ENCODE measurements at places on chromosomes 1 and 21. TPM values are rescaled to one million over a fixed set of nuclear protein-coding genes. Genes with fewer than 3 reads are reported as not detected.
A peak's percentile ranks its signal among the peaks of the same experiment; 100 is the strongest.

Gene OR14K1
- total RNA-seq, result not detected

Gene TDRD5
- total RNA-seq, result not detected

Gene ADGRL4
- 16.2 TPM for total RNA-seq

Gene INKA2
- 15.0 TPM for total RNA-seq

- DNase-seq, result no peak
Measured at GRCh38 chr1:55326496-55327243, 111.5 kb upstream of the USP24 start.

DNA sequence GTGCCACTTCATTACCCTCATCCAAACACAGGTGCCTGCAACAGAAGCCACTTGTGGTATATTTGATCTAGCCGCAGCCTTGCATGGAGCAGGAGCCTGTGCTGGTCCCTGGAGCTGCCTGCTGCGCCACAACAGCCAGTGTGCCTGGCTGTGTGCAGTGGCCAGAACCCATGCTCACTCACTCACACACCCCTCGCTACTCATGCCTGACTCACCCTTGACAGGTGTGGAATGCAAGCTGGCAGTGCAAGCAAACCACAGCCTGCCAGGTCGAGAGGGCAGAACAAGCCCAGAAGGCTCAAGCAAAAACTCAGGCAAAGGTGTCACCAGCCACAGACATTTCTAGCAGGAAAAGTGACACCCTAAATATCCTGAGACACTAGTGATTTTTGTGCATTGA, 1510.9 kb downstream of the KCNT2 start:
- no peak for DNase-seq

DNA sequence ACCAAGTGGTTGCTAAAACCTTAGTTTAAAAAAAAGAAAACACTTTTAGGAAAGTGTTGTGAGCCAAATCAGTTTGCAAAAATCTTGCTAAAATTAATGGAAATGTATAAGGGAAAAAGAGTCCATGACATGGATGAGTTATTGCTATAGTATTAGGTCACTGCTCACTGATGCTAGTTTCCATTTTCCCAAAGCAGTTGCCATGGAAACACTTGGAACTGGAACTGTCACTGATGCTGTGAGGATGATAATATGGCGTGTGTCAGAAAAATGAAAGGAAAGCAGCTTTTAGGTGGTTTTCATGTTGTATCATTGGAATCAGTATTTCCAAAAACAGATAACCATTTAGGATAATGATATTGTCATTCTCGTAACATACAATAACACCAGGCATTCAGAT, 104.4 kb downstream of the PHTF1 start:
- no peak for DNase-seq

DNA sequence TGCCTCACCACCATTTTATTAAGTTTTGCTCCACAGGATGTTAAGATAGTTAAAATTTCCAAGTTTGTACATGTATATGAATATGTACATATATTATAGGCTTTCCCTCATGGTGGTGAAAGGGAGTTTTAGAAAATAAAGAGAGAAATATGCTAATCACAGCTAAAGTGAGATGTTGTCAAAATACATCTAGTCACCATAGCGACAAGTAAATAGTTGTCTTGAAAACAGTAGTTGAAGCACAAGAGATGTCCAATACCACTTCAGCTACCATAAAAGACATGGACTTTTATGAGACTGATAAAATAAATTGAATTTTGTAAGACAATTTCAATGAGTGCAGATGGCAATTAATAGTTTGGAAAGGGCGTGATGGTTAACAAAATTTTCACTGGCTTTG, 1600.0 kb downstream of the BRINP3 start:
- no peak for DNase-seq

DNA sequence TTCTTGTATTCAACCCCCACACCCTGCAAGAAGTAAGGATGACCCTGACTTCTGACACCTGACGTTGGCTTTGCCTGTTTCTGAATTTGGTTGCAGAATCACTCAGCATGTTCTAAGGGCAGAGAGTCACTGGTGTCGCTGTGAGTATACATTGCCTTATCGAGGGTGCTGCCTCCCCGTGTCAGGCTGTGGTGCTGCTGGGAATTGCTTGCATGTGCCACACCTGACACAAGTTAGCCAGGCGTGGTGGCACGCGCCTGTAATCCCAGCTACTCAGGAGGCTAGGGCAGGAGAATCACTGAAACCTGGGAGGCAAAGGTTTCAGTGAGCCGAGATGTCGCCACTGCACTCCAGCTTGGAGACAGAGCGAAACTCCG, 45.9 kb downstream of the WDR4 start:
- DNase-seq, result no peak

- no peak for DNase-seq
Measured at GRCh38 chr1:70978623-70979022, 69.0 kb downstream of the PTGER3 start.

Gene OR6N1
- not detected for total RNA-seq

- no peak for DNase-seq
Measured at GRCh38 chr1:244322791-244323521, 128.8 kb downstream of the ADSS2 start.

DNA sequence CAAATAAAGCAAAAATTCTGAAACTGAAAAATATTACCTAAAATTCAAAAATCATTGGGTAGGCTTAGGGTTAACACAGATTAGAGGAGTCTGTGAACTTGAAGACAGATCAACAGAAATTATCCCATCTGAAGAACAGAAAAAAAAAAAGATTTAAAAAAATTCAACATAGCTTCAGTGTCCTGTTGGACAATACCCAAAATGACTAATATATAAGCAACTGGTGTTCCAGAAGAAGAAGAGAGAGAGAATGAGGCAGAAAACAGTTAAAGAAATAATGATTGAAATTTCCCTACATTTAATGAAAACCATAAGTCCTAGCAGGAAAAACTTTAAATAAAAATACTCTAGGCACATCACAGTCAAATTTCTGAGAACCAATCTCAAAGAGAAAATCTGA, 31.5 kb downstream of the TMCO1 start:
- DNase-seq, result no peak

Gene KLF17
- total RNA-seq, result not detected

DNA sequence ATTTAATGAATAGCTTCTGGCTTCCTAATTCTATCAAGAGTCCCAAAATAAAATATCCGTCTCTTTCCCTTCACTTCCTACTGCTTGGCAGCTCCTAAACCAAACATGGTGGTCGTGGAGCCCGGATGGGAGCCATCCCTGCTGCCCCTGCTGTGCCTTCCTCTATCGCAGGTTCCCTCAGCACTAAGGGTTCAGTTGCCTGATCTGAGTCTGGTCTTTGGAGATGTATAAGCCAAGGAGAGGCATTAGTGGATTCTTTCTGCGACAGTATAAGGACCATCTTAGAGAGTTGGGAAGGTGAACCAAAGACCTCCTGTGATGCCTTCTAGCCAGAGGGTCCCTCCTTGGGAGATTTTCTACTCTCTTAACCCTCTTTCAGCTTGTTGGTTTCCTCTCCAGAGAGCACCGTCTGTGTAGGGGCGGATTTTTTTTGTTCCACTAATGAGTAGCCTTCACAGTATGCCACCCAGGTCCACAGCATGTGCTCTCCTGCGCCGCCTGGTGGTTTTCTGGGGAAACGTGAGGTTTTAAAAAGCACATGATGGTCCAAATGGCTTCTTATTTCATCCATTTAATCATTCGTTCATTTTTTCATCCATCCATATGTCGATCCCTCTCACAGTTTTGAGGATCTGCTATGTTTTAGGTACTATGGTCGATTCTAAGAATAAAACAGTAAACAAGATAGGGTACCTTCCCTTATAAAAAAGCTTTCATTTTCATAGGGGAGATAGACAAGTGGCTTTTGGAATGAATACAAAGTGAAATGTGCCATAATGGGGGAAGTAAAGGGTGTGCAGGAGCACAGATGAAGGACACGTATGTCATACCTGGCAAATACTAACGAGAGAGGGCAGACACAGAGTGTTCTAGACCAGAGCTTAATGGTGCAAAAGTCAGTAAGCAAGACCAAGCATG, 71.0 kb downstream of the NFASC start:
- DNase-seq, result peak; percentile 62

Gene FCER1G
- total RNA-seq, result 9.4 TPM

- DNase-seq, result no peak
Measured at GRCh38 chr1:40840526-40841323, 21.4 kb downstream of the CITED4 start.

DNA sequence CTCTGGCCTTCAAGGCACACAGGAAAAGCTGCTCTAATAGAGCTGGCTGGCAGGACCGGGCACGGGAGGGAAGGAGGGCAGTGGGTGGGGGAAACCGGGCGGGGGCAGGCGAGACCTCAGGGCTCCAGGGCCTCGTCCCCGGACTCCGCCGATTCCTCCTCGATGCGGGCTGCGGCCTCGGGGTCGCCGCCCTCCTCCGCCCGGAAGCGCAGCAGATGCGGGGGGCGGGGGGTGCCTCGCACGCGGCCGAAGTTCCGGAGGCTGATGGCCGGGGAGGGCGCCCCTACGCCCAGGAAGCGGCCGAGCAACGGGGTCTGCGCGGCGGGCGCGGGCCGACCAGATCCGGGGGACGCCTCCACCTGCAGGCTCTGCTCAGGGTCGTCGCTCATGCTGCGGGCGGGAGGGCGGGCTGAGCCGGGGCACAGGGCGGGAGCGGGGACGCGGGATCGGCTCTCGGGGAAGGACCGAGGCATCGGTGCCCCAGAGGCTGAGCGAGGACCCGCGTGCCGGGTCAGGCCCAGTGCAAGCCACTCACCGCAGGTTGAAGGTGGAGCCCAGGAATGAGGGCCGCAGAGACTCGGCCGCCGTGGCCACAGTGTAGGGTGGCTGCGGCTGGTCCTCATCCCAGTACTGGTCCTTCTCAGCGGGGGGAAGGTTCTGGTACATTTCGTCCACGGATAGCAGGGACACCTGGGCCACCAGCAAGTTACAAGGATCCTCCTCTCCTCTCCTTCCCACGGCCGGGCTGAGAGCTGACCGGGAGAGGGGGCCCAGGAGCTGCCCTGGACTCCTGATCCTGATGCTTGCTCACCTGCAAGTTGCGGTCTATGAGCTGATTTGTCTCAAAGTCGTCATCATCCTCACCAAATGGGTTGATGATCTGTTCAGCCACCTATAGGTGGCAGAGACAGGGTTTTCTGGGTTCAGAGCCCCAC, 3.6 kb downstream of the BEST4 start:
- DNase-seq, result no peak

GRCh38 chr21:37043818-37044217, 29.1 kb downstream of the PIGP start:
- DNase-seq, result no peak

- DNase-seq, result peak; percentile 87
Measured at GRCh38 chr21:25934771-25935224, 200.0 kb downstream of the GABPA start.

DNA sequence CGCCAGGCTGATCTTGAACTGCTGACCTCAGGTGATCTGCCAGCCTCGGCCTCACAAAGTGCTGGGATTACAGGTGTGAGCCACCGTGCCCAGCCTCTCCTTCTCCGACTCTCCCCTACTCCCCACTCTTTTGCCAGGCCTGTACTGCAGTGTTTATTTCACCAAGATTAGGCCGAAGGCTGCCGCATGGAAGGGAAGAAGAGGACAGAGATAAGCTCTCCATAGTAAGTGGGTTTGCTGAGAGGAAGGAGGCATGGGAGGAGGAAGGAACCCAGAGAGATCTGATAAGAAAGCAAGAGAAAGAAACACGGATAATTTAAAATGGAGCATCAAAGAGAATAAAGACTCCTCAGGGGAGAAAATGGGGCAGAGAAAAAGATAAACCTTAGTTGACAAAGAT, 8.7 kb downstream of the PTCH2 start:
- DNase-seq, result no peak

GRCh38 chr21:42315296-42315891, at the start of gene TFF3:
Gene TFF3 (minus strand): TSS chr21:42315409. CDS start chr21:42315374, 35 bp downstream.
- DNase-seq, result no peak

Gene XCL1
- total RNA-seq, result 0.28 TPM

Gene PRAMEF18
- not detected for total RNA-seq

- DNase-seq, result no peak
Measured at GRCh38 chr21:28943631-28944030, 49.0 kb downstream of the LTN1 start.

- DNase-seq, result no peak
Measured at GRCh38 chr1:18527921-18528320, 47.2 kb downstream of the KLHDC7A start.

GRCh38 chr1:1612104-1612400, 3.2 kb upstream of the MIB2 start:
- no peak for DNase-seq

DNA sequence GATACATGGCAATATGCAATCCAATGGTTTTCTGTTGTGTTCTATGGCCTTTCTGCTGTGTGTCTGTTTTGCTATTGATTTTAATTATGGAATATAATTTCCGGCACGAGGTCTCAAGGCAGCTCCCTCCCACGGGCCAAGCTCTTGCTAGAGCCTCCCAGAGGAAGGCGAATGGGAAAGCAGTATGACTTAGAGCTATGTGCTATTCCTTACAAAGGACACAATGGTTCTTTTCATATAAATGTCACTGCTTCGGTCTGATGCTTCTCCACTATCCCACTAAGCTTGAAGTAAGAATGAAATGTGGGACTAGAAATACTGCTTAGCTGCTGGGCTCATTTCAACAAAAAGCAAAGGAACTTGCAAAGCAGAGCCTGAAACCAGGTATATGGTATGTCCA, 322.2 kb upstream of the BEND5 start:
- DNase-seq, result no peak

DNA sequence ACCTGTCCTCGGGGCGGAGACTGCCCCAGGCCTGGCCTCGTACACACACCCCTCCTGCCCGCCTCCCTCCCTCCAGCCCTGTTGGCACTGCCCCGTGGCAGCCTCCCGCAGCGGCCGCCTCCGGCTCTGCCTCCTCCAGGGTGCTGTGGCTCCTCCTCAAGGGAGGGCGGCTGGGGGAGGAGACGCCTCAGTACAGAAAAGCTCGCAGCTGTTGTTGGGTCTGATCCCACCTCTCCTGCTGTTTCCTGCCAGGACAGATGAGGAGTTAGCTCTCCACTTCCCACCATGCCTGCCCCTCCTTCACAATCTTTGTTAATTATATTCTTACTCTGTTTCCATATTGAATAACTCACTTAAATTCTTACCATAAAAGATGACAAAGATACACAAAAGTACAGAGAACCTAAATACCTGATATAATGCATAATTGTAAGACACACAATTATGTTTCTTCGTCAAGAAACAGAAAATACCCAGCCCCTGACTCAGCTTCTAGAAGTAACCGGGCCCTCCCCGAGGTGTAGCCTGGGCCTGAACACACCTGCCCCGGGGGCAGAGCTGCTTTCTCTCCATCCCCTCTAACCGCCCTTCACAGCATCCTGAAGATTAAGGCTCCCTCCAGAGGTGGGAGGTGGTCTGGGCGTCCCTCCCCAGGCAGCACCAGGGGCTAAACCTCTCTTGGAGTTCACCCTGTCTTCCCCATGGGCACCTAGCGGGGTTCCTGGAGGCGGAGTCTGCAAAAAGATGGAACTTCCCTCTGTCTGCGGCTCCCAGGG, 30.6 kb upstream of the COL6A1 start:
- peak; percentile 51 for DNase-seq

- no peak for DNase-seq
Measured at GRCh38 chr1:113770031-113770430, 10.7 kb upstream of the PHTF1 start.

- DNase-seq, result no peak
Measured at GRCh38 chr1:167456524-167456923, 61.8 kb downstream of the CD247 start.

GRCh38 chr1:82994616-82995263, 1004.2 kb downstream of the TTLL7 start:
- no peak for DNase-seq

- no peak for DNase-seq
Measured at GRCh38 chr1:89781494-89782126, 39.2 kb upstream of the LRRC8D start.

Gene DIO1
- not detected for total RNA-seq

Measured in psoas muscle (tissue), 8 donors.